ENCODE measurements at places on chromosomes 2 and 18. TPM values are rescaled to one million over a fixed set of nuclear protein-coding genes. Genes with fewer than 3 reads are reported as not detected.

GRCh38 chr2:145228506-145228905 lies 708.6 kb upstream of the ZEB2 start:
- H3K4me1 ChIP-seq, result no peaks in the 10 kb centered on the region
- H3K4me3 ChIP-seq, result no peak overlapping the region
- DNase-seq, result no peak
- no peak overlapping the region for H3K27ac ChIP-seq
- no peaks in the 10 kb centered on the region for H3K36me3 ChIP-seq

DNA sequence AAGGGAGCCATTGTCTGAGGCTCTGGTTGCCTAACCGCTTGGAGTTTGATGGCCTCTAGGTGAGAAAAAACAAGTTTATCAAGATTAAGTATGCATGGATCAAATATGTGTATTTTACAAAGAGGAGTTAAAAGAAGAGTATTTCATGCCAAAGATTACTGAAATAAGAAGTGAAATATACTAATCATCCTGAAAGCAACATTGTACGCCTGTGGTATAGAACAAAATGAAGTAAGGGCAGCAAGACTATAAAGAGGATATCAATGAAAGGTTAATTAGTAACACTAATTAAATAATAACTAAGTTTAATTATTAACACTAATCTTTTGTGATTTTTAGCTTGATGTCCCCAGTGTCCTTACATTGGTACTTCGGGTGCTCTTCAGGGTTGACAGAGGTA lies 276.7 kb downstream of the CALCRL start:
- DNase-seq, result no peak
- no peaks in the 10 kb centered on the region for H3K4me1 ChIP-seq
- no peak overlapping the region for H3K27ac ChIP-seq
- H3K4me3 ChIP-seq, result no peak overlapping the region
- no peaks in the 10 kb centered on the region for H3K36me3 ChIP-seq

DNA sequence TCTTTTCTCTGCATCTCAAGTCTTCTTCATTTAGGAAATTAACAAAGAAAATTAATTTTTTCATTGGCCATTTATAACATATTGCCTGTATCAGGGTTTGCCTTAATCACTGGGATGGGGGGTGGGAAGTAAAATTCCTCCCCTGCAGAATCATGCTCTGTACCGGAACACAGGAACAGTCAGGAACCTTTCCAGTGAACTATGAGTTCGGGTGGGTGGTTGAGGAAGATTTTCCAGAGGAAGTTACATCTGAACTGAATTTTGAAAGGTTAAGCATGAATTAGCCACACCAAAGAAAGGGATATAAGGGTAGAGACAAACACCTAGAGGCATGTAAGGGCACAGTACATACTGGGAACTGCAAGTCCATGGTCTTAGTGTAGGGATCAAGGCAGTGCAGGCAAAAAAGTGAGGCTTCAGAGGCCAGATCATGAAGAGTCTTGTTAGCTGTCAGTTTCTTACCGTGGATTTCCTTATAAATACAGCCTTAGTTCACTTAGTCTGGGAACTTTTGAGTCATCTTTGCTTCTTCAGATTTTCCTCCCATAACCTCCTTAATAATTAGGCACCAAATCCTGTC lies 55.6 kb downstream of the FAM117B start:
- DNase-seq, result no peak
- no peaks in the 10 kb centered on the region for H3K4me1 ChIP-seq
- H3K4me3 ChIP-seq, result no peak overlapping the region
- no peak overlapping the region for H3K27ac ChIP-seq
- H3K27me3 ChIP-seq, result no peaks in the 10 kb centered on the region

- H3K4me3 ChIP-seq, result no peak overlapping the region
- H3K27ac ChIP-seq, result no peak overlapping the region
- DNase-seq, result peak; percentile 52
- no peaks in the 10 kb centered on the region for H3K4me1 ChIP-seq
- H3K36me3 ChIP-seq, result no peaks in the 10 kb centered on the region
- no peaks in the 10 kb centered on the region for H3K27me3 ChIP-seq
These were observed 146.9 kb downstream of the TTC32 start for GRCh38 chr2:19754907-19755306.

DNA sequence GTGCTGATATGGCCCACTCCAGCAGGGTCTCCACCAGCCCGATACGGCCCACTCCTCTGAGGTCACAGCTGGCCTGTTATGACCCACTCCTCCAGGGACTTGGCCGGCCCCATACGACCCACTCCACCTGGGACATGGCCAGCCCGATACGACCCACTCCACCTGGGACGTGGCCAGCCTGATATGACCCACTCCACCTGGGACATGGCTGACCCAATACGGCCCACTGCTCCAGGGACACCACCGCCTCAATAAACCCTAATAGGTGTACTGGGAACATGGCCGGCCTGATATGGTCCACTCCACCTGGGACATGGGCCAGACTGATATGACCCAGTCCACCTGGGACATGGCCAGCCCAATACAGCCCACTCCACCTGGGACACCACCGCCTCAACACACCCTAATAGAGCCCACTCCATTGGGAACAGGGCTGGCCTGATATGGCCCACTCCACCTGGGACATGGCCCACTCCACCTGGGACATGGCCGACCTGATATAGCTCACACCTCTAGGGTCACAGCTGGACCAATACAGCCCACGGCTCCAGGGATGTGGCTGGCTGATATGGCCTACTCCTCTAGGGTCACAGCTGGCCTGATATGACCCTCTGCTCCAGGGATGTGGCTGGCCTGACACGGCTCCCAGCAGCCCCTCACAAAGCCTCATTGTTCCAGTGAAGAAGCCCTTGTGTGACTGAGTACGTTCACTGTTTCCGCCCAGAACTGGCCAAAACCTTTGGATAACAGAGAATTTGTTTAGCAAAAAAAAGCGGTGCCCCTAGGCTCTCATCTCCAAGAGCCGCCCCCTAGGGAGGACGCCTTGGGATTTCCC lies 245.6 kb downstream of the HDAC4 start:
- H3K4me1 ChIP-seq, result peaks cover 5% of the 10 kb centered on the region
- peak; percentile 56 for DNase-seq
- no peak overlapping the region for H3K27ac ChIP-seq
- H3K4me3 ChIP-seq, result no peak overlapping the region
- no peaks in the 10 kb centered on the region for H3K36me3 ChIP-seq

DNA sequence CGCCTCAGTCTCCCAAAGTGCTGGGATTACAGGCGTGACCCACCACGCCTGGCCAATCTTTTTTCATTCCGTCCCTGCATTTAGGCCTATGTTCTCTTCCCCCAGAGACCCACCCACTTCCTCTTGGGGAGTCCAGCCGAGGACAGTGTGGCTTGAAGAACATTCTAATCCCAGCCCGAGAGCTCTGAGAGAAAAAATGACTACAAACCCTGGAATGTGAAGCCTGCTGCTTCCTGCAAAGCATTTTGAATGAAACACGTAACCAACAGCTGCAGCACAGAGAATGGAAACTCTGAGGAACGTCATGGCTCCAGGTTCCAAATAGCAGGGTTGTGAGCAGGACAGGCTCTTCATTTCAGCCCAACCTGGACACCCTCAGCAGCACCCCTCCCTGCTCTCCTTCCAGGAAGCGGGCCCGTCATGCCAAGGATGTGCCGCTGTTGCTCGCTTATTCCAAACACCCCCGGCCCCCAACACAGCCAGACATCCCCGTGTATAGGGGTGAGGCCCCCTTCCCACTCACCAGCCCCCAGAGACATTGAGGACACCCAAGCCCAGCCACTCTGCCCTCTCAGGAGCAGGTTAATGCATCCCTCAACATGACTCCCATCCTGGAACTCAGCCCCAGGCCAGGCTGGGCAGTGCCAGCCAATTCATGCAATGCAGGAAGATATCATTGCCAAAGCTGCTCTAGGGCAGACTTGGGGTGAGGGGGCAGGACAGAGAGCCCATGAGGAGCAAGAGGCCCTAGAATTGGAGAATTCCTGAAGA lies 139.8 kb downstream of the ZFP36L2 start:
- H3K4me1 ChIP-seq, result peaks cover 56% of the 10 kb centered on the region
- no peaks in the 10 kb centered on the region for H3K27me3 ChIP-seq
- H3K36me3 ChIP-seq, result no peaks in the 10 kb centered on the region
- peak; percentile 76 for DNase-seq

- no peaks in the 10 kb centered on the region for H3K27me3 ChIP-seq
- H3K36me3 ChIP-seq, result no peaks in the 10 kb centered on the region
- no peak for DNase-seq
- H3K27ac ChIP-seq, result peak overlapping the region; percentile 97
- H3K4me1 ChIP-seq, result peaks cover 15% of the 10 kb centered on the region
These were observed 822 bp upstream of the GPD2 start for GRCh38 chr2:156435396-156435717.

DNA sequence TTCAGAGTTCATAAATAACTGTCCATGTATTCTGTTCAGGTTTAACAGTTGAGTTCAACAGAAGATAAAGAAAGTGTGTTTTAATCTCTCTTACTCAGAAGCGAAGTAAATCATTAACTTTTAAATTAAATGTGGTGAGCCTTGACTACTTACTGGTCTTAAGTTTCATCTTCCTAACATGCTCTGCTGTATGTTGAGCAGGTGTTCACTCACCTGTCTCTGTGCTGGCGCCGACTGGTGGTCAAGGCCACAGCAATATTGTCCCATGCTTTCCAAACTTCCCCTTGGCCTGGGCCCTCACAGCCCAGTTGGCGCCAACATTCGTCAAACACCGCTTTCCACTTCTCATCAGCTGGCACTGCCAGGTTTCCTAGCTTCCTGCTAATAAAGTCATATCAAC lies 17.0 kb upstream of the MPP4 start:
- DNase-seq, result no peak
- H3K27ac ChIP-seq, result no peak overlapping the region
- no peaks in the 10 kb centered on the region for H3K27me3 ChIP-seq
- no peak overlapping the region for H3K4me3 ChIP-seq

GRCh38 chr18:52403291-52404021 lies 63.5 kb downstream of the DCC start:
- no peak for DNase-seq
- H3K4me3 ChIP-seq, result no peak overlapping the region
- H3K4me1 ChIP-seq, result no peaks in the 10 kb centered on the region
- no peaks in the 10 kb centered on the region for H3K36me3 ChIP-seq
- no peaks in the 10 kb centered on the region for H3K27me3 ChIP-seq
- H3K27ac ChIP-seq, result no peak overlapping the region

GRCh38 chr18:49656073-49656692 lies 94.3 kb downstream of the LIPG start:
- no peaks in the 10 kb centered on the region for H3K27me3 ChIP-seq
- no peak overlapping the region for H3K27ac ChIP-seq
- no peak for DNase-seq
- H3K4me1 ChIP-seq, result peaks cover 7% of the 10 kb centered on the region
- no peaks in the 10 kb centered on the region for H3K36me3 ChIP-seq

- no peak overlapping the region for H3K4me3 ChIP-seq
- H3K4me1 ChIP-seq, result peaks cover 17% of the 10 kb centered on the region
- H3K27me3 ChIP-seq, result no peaks in the 10 kb centered on the region
- no peak overlapping the region for H3K27ac ChIP-seq
- H3K36me3 ChIP-seq, result no peaks in the 10 kb centered on the region
These were observed 119.6 kb upstream of the MGAT5 start for GRCh38 chr2:134134313-134134706.

GRCh38 chr2:185583058-185583816 lies 155.4 kb upstream of the FSIP2 start:
- H3K4me1 ChIP-seq, result no peaks in the 10 kb centered on the region
- no peak overlapping the region for H3K4me3 ChIP-seq
- no peak overlapping the region for H3K27ac ChIP-seq

GRCh38 chr18:32335228-32335627 lies 135.5 kb downstream of the GAREM1 start:
- H3K4me3 ChIP-seq, result no peak overlapping the region
- H3K4me1 ChIP-seq, result no peaks in the 10 kb centered on the region

- H3K36me3 ChIP-seq, result no peaks in the 10 kb centered on the region
- no peaks in the 10 kb centered on the region for H3K27me3 ChIP-seq
- H3K4me3 ChIP-seq, result no peak overlapping the region
These were observed 27.4 kb upstream of the MTIF2 start for GRCh38 chr2:55296393-55296792.

GRCh38 chr18:50218432-50219197 lies 23.7 kb upstream of the MYO5B start:
- DNase-seq, result peak; percentile 40
- H3K4me3 ChIP-seq, result no peak overlapping the region
- no peaks in the 10 kb centered on the region for H3K4me1 ChIP-seq
- no peaks in the 10 kb centered on the region for H3K36me3 ChIP-seq
- no peaks in the 10 kb centered on the region for H3K27me3 ChIP-seq
- no peak overlapping the region for H3K27ac ChIP-seq

- DNase-seq, result peak; percentile 86
- no peaks in the 10 kb centered on the region for H3K27me3 ChIP-seq
- H3K36me3 ChIP-seq, result no peaks in the 10 kb centered on the region
These were observed 137.2 kb downstream of the TRIM43 start for GRCh38 chr2:95728878-95729596.

DNA sequence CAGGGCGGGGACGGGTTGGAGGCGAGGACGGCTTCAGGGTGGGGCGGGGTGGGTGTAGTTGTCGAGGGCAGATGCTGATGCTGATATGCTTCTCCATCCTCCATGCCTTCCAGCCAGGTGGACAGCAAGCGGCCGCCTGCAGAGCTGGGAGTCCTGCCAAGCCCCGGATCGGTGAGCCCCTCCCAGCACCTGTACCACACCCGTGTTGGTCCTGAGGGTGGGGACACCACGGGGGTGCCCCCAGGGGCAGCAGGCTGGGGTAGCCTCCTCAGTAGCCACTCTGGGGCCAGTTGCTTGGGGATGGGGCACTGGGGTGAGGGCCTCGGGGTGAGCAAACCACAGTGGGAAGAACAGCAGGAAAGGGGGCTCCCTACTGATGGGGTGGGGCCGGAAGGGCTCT lies 2.6 kb downstream of the ANO7 start:
- no peak for DNase-seq
- no peak overlapping the region for H3K4me3 ChIP-seq
- no peaks in the 10 kb centered on the region for H3K36me3 ChIP-seq
- no peaks in the 10 kb centered on the region for H3K4me1 ChIP-seq

DNA sequence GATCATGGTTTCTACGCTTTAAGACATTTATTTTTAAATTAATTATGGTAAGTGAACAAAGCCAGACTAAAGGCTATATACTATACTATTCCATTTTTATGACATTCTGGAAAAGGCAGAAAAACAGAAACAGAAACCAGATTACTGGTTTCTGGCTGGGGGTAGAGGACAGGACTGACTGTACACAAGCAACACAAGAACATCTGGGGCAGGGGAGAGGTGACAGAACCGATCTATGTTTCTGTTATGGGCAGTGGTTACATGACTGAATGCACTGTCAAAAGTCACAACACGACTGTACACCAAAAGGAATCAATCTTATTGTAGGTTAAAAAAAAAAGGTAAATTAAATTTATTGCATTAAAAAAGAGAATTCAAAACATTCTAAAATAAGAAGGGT lies 64.7 kb downstream of the PTPN2 start:
- DNase-seq, result no peak
- no peaks in the 10 kb centered on the region for H3K36me3 ChIP-seq
- no peaks in the 10 kb centered on the region for H3K27me3 ChIP-seq
- H3K4me3 ChIP-seq, result no peak overlapping the region
- H3K27ac ChIP-seq, result no peak overlapping the region
- H3K4me1 ChIP-seq, result no peaks in the 10 kb centered on the region

ALPP gene
- total RNA-seq, result 0.25 TPM

SKA1 gene
- 6.6 TPM for total RNA-seq

ANKZF1 gene
- total RNA-seq, result 50.9 TPM

KANSL1L gene
- total RNA-seq, result 80.4 TPM

ABCB11 gene
- 4.6 TPM for total RNA-seq

TPGS2 gene
- total RNA-seq, result 628 TPM

CTAGE1 gene
- total RNA-seq, result 19.6 TPM

Data from testis (tissue), 5 donors.